CD4-positive, alpha-beta memory T cell (primary cell): ENCODE measurements at places on chromosomes 13 and 19.

DNA sequence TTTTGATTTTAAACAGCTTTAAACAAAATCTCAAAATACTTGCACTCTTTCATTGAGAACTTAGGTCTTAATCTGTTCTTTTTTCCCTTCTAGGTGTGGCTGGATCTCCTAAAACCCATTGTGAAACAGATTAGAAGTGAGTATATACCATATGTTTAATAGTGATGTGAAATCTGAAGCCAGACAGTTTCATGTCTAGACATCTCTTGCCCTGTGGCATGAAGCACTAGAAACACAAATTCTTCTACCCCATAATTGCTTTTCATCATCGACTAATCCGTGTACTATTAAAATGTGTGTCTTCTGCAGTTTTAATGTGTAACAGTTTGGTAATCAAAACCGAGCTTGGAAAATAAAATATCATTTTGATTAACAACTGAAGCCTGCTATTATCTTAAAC is 188.2 kb upstream of the RNF113B start:
- no peak for DNase-seq

GRCh38 chr19:28196961-28197360 is 1016.0 kb downstream of the UQCRFS1 start:
- no peak for DNase-seq

GRCh38 chr19:6821639-6822310 is 49.3 kb downstream of the VAV1 start:
- DNase-seq: no peak

DNA sequence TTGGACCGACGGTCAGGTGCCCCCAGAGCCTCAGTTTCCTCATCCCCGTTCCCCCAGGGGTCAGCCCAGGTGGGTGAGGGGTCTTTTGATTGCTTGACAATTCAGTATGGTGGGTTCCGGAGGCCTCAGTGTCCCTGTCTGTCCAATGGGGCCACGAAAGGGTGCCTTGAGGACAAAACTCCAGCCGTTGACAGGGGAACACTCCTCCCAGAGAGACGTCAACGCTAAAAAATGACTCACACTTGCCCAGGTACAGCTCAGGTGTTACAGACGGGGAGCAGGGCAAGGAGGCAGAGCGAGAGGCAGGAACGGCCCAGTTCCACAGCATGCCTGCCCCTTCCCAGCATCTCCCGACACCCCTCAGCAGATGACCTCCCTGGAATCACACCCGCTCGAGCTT is 1.8 kb downstream of the TNFAIP8L1 start:
- no peak for DNase-seq

- no peak for DNase-seq
Observed at GRCh38 chr19:1560286-1560882, 7.7 kb downstream of the MEX3D start.

GRCh38 chr19:29812080-29812880 is 489 bp downstream of the CCNE1 start:
- DNase-seq: no peak

DNA sequence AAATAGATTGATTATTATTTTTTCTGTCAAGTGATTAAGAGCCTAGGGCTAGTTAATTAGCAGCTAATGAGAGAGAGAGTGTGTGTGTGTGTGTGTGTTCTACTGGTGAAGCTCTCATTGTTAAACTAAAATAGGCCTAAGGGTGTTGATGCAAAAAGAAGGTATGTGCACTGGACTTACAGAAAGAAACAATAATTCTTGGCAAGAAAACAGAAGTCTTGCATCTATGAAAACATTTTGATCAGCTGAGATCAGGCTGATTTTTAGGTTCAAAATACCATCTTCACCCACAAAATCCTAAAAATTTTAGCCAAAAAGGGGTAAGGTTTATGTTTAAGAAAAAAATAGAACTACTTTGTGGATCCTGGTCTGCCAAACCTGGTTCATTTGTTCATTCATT is 106.5 kb downstream of the POSTN start:
- DNase-seq: no peak

DNA sequence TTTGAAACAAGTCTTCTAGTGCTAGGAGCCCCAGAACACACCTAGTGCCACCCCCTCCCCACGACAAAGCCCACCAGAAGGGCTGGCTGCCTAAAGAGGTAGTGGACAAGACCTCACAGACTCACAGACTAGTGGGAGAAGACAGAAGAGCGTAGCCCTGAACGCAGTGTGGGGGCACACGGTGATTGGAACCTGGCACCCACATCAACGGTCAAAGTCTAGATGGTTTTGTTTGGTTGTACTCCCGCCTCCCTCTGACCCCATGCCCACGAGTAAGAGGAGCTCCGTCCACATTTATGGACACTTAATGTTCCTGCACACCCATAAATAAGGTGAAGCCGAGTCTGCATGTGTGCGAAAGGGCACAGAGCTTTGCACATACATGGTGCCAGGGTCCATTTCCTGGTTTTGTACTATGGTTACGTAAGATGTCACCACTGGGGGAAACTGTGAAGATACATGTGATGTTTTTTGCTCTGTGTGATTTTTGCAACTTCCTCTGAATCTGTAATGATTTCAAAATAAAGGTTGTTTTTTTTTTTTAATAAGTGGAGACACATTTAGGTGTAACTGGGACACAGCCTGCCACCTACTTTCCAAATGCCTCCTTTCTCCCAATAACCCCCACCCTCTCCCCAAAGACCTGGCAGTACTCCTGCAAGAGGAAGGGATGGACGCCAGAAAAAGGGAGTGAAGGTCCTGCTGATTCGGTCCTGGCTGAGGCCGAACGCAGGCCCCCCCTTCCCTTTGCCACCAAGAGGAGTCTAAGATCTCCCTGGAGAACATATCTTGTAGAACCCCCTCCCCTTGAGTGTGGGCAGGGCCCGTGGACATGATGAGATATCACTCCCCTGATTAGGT is 72.8 kb downstream of the GNG7 start:
- DNase-seq: peak; percentile 41

GRCh38 chr13:30142486-30143211 is 164.7 kb downstream of the KATNAL1 start:
- DNase-seq: peak; percentile 22

DNA sequence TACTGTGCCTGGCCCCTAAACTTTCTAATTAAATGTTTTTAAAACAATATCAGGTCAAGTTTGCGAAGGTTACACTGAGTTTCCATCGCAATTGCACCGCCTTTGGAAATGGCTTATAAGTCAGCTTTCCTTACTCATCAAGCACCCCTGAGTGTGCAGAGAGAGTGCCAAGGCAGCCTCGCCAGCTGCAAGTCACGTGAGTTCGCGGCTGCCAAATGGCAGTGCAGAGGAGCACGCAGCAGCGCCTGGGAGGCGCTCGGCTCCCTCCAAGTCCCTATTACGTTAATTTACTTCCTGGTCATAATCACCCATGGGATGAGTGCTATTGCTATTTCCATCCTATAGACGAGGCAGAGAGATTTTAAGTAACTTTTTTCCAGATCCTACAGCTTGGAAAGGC is 319.6 kb downstream of the TEX29 start:
- DNase-seq: no peak

GRCh38 chr19:19849056-19849455 is 16.6 kb upstream of the ZNF253 start:
- DNase-seq: no peak

DNA sequence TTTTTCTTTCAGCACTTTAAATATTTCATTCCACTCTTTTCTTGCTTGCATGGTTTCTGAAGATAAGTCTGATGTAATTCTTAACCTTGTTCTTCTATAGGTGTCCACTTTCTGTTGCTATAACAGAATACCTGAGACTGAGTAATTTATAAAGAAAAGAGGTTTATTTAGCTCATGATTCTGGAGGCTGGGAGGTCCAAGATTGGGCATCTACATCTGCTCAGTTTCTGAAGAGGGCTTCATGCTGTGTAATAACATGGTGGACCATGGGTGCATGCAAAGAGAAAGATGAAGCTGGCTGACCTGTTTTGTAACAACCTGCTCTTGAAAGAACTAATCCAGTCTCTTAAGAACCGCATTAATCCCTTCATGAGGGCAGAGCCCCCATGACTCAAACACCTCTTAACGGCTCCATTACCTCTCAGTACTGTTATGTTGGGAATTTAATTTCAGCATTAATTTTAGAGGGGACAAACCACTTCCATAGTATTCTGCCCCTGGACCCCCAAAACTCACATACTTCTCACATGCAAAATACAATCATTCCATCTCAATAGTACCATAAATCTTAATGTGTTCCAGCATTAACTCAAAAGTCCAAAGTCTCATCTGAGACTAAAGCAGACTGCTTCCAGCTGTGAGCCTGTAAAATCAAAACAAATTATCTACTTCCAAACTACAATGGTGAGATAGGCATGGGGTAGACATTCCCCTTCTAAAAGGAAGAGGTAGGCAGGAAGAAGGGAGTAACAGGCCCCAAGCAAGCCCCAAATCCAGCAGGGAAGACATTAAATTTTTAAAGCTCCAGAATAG is 9.6 kb upstream of the FGF9 start:
- no peak for DNase-seq

DNA sequence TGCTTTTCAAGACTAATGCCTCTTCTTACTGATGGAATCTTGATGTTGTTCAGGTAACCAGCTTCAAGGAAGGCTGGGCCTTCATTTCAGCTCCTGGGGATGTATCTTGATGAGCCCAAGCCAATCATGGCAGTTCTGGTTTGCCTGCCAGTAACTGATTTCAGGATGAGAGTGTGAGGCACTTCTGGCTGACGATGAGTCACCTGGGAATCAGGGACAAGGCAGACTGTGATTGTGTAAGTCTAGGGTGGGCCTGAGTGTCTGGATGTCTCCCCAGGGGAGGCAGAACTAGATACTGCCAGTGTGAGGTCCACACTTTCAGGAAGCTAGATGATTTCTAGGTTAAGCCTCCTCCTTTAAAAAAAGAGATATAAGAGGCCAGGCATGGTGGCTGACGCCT is 77.3 kb upstream of the KL start:
- DNase-seq: no peak

GRCh38 chr13:46296921-46297320 is 85.2 kb downstream of the LRRC63 start:
- no peak for DNase-seq

GRCh38 chr19:15721268-15721667 is 6.6 kb upstream of the OR10H2 start:
- DNase-seq: no peak

- no peak for DNase-seq
Observed at GRCh38 chr13:105567951-105568525, 967.4 kb downstream of the EFNB2 start.

GRCh38 chr13:31755211-31755610 is 15.9 kb downstream of the RXFP2 start:
- DNase-seq: no peak

DNA sequence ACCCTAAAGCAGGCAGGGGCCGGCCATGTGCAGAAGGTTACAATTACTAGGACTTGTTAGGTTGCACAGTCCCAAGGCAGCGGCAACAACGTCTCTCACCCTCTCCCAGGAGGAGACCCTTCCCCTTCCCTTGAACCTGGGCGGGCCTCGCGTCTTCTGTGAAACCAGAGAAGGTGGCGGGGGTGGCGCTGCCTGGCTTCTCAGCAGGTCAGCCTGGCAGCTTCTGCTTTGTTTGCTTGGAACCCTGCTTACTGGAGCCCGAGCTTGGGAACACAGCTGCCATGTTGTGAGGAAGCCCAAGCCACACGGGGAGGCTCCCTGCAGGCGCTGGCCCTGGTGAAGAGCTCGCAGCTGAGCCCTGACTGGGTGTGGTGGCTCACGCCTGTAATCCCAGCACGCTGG is 15.5 kb downstream of the MKNK2 start:
- DNase-seq: no peak

GRCh38 chr13:108031865-108032264 is 183.5 kb downstream of the LIG4 start:
- no peak for DNase-seq

- DNase-seq: no peak
Observed at GRCh38 chr13:111904166-111904565, 162.8 kb upstream of the SOX1 start.

- no peak for DNase-seq
Observed at GRCh38 chr13:73935991-73936390, 198.2 kb downstream of the KLF12 start.

DNA sequence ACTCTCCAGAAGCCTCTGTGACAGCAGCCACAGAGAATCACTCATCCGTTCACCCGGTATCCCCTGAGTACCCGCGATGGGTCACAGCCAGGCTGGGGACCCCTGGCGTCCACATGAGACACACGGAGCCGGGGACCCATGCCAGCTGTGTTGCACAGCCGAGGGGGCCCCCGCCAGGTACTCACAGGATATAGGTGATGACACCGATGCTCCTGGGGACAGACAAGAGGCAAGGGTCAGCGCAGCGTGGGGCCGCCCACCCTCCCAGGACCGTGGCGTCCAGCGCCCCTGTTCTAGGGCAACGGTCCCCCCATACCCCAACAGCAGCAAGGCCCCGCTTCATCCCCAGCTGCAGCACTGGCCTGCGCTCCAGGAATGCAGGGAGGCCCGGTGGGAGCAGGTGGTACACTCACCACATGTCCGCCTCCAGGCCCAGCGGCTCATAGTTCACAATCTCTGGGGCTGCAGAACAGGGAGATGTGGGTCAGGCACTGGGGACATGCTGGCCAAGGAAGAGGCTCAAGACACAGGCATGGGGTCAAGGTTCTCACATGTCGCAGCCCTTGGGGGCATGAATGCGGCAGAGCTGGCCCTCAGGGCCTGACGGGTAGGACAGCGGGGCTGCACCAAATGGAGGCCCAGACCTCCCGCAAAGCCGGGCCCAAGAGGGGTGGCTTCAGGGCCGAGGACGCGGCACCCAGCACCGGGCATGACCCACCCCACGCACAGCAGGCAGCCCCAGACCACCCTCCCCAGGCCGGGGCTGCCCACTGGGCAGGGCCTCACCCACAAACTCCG is 7.2 kb downstream of the DAPK3 start:
- DNase-seq: no peak

DNA sequence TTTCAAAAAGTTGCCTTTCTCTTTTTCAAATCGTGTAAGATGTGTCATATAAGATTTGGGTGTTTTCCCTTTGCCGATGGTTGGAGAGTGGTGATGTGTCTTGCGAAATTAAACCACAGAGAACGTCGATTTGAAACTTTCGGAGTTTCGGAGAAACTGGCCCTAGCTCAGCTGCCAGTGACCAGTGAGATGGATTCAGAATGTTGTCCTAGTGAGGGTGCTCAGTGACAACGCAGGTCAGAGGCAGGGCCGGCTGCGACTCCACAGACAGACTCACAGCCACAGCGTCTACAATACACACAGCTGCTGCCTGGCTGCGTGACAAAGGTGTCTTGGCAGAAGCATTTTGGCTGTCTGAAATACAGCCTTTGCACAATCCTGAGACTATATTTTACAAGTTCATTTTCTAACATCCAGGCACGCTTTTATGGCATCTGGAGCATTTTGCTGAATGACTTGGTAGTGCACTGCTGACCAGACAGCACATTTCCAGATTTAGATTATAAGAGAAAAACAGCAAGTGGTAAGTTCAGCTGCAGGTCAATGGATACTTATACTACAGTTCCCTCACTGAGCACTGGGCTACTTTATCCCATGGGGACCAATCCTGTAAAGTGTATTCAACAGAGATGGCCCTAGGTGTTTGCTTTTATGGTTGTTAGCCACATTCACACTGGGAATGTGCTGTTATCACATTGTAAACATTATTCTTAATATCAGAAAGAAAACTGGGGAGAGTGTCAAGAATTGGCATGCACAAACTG is 207.5 kb downstream of the KCNRG start:
- peak; percentile 33 for DNase-seq

- DNase-seq: no peak
Observed at GRCh38 chr13:29435125-29435911, 160.2 kb downstream of the SLC7A1 start.

GRCh38 chr13:31875134-31875533 is 135.8 kb downstream of the RXFP2 start:
- no peak for DNase-seq

GRCh38 chr19:38665950-38666662 is 18.7 kb downstream of the ACTN4 start:
- DNase-seq: no peak
